Prostate gland (tissue), 2 donors: ENCODE measurements at places on chromosomes 3 and 15. TPM values are rescaled to one million over a fixed set of nuclear protein-coding genes. Genes with fewer than 3 reads are reported as not detected.
A peak's percentile ranks its signal among the peaks of the same experiment; 100 is the strongest.

The CCDC33 gene
- total RNA-seq: 1.5 TPM

DNA sequence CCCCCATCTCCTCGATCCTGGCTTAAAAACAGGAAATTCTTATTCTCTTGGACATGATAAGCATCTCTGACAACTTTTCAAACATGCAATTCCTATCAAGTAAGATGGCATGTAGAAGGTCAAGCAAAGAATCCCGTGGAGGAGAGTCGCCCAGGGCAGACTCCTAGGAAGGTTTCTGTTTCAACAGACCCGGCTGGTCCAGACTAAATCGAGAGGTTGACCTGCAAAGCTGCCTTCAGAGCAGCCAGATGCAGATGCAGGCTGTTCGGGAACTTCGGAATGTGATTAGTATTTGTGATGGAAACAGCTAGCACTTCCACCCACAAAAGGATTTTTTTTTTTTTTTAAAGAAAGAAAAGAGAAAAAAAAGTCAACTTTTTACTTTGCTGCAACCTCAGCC, 216.8 kb downstream of the NR1D2 start:
- DNase-seq: no peak

The MRPS11 gene
- total RNA-seq: 35.7 TPM

The KCNMB3 gene
- 2.0 TPM for total RNA-seq

GRCh38 chr3:4245671-4246070, 57.5 kb upstream of the SETMAR start:
- no peak for DNase-seq

DNA sequence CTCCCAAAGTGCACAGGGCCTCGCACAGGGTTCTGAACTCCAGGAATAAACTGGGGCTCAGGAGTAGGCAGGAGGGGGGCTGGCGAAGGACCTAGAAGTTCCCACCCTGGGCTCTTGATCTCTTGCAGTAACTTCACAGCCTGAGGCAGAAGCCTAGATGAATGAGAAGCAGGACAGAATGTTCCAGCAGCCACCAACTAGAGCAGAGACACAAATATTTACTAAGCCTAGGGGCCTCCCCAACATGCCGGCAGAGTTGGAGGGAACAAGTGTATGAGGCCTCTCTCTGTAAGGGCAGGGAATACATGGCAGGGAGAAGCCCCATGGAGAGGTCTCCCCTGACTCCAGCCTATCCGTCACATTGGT, 25.3 kb upstream of the C15orf39 start:
- DNase-seq: peak; percentile 84

DNA sequence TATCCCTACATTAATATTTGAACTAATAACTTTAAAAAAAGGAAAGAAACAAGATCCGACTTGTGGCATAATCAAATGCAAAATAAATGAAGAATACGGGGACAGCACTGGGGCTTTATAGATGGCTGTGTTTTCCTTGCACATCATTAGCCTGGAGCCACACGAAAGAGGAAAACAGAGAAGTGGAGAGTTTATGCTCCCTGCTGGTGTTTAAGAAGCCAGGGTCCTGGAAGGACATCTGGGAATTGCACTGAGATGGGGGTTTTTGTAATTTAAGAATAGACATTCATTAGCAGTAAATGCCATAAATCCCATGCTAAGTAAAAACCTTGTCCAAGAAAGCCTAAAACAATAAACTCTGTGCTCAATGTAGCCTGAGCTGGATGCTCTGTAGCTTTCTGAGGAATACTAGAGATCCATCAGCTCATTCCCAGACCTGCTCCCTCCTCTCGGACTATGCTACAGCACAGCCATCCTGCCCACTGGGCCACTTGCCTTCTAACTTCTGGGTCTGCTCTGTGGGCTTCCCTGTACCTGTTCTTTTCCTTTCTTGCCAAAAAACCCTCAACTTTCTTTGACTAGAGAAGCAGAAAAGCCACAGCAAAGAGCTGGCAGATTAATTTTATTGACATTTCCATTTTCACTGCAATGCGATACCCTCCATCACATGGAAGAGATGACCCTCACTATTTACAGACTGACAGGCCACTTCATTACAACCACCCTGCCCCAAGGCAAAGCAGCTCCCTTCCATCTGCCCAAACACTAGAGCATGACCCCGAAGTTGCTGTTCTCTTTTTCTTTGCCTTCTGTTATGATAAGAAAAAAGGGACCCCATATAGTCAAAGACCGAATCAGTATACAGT, 62.3 kb downstream of the MEIS2 start:
- no peak for DNase-seq
